AG10803 (cell line): ENCODE measurements at places on chromosomes 13 and 19.
A peak's percentile ranks its signal among the peaks of the same experiment; 100 is the strongest.

- no peak for DNase-seq
Observed at GRCh38 chr13:38854226-38854625, 136.4 kb downstream of the STOML3 start.

DNA sequence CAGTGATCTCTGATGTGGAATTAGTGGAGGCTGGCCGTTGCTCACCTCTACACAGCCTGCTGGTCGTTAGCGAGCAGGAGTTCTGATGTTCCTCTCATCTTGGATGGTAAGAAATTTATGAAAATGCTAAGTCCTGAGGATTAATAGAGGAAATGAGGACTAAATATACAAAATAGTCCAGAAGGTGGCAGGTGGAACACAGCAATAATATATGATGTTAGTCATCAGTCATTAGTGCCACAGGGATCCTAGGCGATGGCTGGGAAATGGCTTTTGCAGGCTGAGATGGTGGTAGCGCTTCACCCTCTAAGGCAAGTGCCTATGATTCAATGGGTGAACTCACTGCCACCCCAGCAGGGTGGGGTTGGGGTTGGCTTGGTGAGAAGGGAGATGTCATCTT is 338.6 kb upstream of the TMTC4 start:
- no peak for DNase-seq

- DNase-seq: no peak
Observed at GRCh38 chr13:27022571-27023311, 148.9 kb downstream of the USP12 start.

DNA sequence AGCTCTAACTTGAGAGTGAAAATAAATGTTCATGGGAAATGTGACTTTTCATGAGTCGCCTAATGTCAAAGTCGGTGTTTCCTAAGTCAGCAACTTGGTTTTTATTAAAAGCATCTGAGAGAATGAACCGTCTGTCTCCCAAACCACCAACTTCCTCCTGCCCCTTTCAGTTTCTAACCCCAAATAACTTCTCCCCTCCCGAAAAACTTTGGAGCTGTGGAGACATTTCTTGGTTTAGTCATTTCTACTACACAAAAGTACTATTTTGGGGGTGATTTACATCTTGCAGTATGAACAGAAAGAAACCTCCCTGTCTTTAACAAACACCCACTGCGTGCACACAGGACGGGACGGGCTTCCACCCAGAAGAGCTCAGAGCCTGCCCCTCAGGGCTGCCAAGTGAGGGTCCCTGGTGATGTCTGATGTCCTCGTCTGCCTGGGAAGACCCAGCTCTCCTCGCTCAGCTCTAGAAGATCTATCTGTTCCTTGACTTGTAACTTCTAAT is 65.0 kb downstream of the RASA3 start:
- peak; percentile 90 for DNase-seq

DNA sequence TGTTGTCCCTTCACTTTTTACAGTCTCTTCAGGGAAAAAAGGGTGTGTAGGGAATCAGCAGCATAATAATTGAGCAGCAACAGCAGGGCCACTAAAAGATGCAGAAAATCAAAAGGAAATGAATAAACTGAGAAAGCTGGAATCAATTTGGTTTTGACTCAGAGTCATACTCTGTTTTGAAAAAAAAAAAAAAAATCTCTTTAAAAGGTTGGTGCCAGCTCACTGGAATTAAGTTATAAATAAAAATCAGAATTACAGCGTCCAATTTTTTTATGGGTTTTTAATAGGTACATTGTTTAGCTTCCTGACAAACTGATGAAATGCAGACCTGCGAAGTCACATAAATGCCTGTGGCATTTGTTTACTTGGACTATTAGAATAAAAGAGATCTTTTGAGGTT is 231.9 kb downstream of the COG6 start:
- DNase-seq: peak; percentile 80

- no peak for DNase-seq
Observed at GRCh38 chr19:54041969-54042606, 21.6 kb downstream of the VSTM1 start.

DNA sequence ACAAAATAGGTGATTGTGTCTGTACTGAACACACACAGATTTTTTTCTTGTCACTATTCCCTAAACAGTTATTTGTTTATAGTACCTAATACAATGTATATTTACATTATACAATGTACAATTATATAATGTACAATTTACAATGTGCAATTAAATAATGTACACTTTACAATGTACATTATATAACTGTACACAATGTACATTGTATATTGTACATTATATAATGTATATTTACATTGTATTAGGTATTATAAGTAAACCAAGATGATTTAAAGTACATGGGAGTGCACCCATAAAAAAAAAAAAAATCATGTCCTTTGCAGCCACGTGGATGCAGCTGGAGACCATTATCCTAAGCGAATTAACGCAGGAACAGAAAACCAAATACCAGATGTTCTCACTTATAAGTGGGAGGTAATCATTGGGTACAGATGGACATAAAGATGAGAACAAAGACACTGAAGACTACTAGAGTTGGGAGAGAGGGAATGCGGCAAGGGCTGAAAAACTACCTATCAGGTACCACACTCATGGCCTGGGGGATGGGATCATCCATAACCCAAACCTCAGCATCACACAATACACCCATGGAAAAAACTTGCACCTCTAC is 68.1 kb downstream of the ABCC4 start:
- peak; percentile 29 for DNase-seq

- peak; percentile 59 for DNase-seq
Observed at GRCh38 chr19:9205501-9206113, 13.8 kb downstream of the OR7D4 start.

- DNase-seq: peak; percentile 43
Observed at GRCh38 chr13:19618977-19619376, 14.5 kb upstream of the MPHOSPH8 start.
